Stimulated activated CD4-positive, alpha-beta T cell treated with anti-CD3 and anti-CD28 coated beads, Interleukin-2, amount 100 ng/mL, for 24 hours (primary cell): ENCODE measurements at places on chromosomes 2 and 18.
A peak's percentile ranks its signal among the peaks of the same experiment; 100 is the strongest.

- no peak for DNase-seq
These were observed 208.1 kb downstream of the EN1 start for GRCh38 chr2:118639371-118639770.

- DNase-seq: no peak
These were observed 37.6 kb downstream of the PPP1R1C start for GRCh38 chr2:182023235-182023634.

DNA sequence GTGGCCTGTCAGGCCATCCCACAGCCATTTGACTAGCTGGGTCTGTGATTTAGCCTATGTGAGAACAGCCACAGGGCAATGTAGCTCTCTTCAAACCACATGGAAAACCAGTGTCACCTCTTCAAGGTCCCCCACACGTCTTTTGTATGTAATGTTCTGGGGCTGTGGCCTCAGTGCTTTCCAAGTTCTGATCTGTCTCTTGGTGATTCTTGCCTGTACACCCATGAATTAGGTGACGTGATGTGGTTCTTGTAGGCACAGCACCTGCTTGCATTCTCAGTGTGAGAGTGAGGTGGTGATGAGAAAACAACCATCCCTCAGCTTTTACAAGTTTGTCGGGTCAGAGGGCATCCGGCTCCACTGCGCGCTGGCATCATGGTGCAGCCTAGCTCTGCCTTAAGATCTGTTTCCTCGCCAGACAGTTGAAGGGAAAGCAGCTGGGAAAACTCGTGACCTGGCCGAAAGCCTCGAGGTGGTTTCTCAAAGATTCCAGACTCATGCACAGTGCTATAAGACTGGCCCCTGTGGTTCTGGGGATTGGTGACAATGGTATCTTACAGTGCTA lies 125.8 kb downstream of the TANC1 start:
- DNase-seq: no peak

- DNase-seq: no peak
These were observed 639.3 kb downstream of the ADCYAP1 start for GRCh38 chr18:1544016-1544415.

GRCh38 chr2:1598041-1598710 lies 146.1 kb downstream of the PXDN start:
- no peak for DNase-seq

GRCh38 chr2:114139542-114139941 lies 249.7 kb downstream of the ACTR3 start:
- DNase-seq: no peak

DNA sequence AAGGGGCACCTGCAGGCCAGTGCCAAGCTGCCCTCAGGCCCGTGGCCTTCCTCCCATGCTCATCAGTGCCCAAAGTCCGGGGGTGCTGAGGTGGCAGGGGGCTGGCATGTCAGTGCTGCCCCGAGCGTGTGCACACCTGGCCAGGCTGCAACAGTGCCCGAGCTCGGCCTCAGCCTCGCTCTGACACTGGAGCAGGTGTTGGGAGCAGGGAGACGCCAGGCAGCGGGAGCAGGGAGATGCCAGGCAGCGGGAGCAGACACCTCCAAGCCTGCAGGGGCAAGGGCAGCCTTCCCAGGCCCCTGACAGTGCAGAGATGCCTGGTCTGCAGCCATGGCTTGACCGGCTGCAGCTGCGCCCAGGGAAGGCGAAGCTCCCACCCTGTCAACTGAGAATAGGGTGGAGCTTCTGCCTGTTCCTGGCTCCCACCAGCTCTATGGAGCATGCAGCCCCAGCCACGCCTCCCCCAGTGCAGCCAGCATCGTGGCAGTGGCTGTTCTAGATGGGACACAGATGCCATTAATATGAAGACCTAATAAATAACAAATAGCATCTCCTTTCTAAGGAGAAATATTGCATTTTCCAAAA lies 82.4 kb downstream of the DTNB start:
- no peak for DNase-seq

DNA sequence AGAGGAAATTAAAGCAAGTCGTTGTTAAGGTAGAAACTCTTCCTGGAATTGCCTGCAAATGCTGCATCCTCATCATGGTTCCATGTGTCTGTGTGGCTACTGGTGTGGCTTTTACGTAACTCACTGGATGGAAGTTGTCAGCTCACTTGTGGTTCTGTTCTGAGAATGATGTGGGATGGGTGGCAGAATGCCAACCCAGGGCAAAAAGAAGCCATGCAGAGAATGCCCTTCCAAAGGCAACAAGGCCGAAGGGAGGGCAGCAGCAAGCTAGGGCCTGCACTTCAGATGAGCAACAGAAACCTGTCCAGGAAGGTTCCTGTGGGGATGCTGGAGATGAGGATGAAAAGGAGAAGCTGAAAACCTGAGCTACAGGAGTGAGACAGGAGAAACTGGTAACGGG lies 10.4 kb upstream of the NAPG start:
- DNase-seq: no peak

GRCh38 chr18:74733598-74733997 lies 135.9 kb downstream of the ZNF407 start:
- no peak for DNase-seq

- no peak for DNase-seq
These were observed 1657.7 kb upstream of the CELF4 start for GRCh38 chr18:39223283-39223682.

DNA sequence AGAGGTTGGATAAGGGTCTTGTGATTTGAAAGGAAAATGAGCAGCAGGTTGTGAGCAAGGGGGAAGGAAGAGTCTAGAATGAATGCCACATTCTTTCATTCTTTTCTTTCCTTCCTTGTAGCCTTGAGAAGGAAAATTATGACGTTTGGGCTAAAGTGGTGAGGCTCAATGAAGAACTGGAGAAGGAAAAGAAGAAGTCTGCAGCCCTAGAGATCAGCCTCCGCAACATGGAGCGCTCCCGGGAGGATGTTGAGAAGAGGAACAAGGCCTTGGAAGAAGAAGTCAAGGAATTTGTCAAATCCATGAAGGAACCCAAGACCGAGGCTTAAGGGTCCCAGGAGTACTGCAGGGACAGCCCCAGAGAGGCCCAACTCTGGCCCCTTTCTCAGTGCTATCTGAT lies 45.3 kb downstream of the BMP10 start:
- no peak for DNase-seq

- DNase-seq: no peak
These were observed 15.1 kb upstream of the LMAN1 start for GRCh38 chr18:59374128-59374527.

GRCh38 chr18:38023871-38024270 lies 458.3 kb upstream of the CELF4 start:
- DNase-seq: no peak

- DNase-seq: no peak
These were observed 52.9 kb upstream of the APCDD1 start for GRCh38 chr18:10401521-10401920.

DNA sequence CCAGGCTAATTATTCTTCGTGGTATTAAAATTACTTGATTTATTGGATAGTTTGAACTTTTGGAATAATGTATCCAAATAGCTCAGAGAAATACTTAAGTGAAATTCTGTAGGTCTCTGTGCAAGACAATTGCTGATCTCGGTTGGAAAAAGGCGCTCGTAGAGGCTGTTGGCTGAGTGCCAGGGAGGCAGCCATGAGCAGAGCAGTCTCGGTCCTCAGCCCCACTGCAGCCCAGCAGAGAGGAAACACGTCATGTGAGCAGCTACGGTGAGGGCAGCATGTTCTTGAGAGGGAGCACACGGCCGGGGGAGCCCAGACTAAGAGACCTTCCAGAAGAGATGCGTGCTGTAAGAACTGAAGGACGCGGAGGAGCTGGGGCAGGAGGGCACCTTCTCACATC lies 42.5 kb downstream of the DCDC2C start:
- DNase-seq: no peak

GRCh38 chr18:13247506-13247905 lies 28.9 kb downstream of the LDLRAD4 start:
- no peak for DNase-seq

DNA sequence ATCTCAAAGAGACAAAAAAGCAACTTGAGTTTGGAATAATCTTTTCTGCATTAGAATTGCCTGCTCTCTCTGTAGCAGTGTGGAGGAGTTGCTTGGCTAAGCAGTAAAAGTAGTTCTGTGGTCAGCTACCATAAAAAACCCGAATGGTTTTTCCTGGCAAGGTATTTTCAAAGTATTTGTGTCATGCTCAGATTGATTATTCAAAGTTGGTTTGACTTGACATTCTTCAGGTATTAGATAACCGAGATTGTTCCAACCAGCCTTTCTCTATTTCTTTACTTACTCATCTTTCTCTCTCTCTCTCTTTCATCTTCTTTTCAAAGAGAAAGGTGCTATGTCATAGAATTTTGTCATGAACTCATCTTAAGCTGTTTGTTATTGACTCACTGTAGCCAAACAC lies 404.9 kb downstream of the CPS1 start:
- DNase-seq: no peak

GRCh38 chr2:239692362-239692851 lies 291.6 kb upstream of the HDAC4 start:
- DNase-seq: peak; percentile 13

GRCh38 chr18:11064106-11064505 lies 85.3 kb downstream of the PIEZO2 start:
- no peak for DNase-seq

DNA sequence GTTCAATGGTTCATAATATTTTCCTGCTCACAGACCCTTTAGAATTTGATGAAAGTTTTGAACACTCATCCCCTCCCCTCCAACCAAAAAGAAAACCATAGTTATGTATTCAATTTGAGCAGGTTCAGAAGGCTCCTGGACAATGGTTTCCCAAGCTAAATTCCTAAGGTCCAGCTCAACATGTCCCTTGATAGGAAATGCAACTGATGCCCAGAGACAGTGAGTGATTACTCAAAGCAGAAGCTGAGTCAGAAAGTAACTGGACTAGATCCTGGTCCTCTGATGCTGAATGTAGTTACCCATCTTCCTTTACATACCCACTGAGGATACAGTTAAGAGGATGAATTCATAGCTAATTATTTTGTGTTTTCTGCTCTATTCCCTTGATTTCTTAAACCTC lies 218.9 kb upstream of the NCKAP5 start:
- DNase-seq: no peak

DNA sequence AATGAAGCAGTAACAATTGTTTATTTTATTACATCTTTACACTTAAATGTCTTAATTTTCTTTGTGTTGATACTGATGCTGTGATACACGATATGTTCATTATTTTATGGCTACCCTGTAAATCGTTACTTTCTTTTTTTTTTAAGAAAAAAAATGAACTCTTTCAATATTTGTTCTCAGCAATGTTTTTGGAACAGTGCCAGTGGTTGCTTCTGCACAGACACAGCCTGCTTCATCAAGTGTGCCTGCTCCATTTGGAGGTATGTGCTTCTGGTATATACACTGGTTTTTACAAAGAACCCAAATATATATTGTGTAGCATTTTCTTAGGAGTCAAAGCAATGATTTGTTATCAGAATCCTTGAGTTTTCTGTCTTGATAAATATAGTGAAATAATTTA lies 62.2 kb upstream of the SCYGR2 start:
- no peak for DNase-seq

DNA sequence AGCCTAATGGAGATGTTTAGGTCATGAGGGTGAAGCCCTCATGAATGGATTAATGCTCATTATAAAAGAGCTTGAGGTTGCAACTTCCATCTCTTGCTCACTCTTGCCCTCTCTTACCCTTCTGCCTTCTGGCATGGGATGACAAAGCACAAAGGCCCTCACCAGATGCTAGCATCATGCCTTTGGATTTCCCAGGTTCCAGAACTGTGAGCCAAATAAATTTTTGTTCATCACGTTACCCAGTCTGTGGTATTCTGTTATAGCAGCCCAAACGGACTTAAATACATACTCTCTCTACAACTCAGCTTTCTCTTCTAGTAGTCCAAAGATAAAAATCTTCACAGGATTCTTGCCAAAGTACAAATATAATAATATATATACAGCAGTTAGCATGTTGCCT lies 75.8 kb downstream of the LNPK start:
- no peak for DNase-seq

GRCh38 chr18:59573962-59574361 lies 123.3 kb downstream of the CCBE1 start:
- no peak for DNase-seq

GRCh38 chr2:216671081-216671411 lies 24.3 kb downstream of the IGFBP5 start:
- no peak for DNase-seq

- DNase-seq: no peak
These were observed 44.8 kb upstream of the ARHGAP25 start for GRCh38 chr2:68689553-68690537.

DNA sequence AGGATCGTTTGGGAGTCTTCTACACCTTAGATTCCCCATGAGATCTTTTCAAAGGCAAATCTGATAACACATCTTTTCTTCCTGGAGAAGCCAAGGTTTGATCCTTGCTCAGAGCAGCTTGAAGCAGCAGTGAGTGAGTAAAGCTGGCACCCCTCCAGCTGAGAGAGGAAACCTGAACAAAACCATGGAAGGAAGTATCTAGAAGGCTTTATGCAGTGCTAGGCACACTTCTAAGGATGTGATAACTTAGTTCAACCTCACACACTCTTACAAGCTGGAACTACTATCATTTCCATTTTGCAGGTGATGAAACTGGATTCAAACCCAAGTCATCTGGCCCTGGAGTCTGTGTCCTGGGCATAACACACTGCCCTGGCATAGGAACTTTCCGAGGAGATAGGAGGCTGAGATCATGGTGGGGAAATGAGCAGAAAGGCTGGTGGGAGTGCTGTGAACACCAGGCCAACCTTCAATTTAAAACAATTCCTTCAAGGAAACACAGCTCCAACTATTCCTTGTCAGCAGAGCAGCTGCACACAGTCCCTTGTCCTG lies 71.2 kb downstream of the CTAGE1 start:
- no peak for DNase-seq

GRCh38 chr18:44912740-44913478 lies 232.2 kb downstream of the SETBP1 start:
- DNase-seq: no peak

- peak; percentile 6 for DNase-seq
These were observed 103.4 kb downstream of the TNS1 start for GRCh38 chr2:217899231-217900009.
